ENCODE measurements at places on chromosomes 4 and X.
A peak's percentile ranks its signal among the peaks of the same experiment; 100 is the strongest.

GRCh38 chr4:120007191-120007871, 59.3 kb downstream of the MAD2L1 start:
- no peak for DNase-seq

- no peak for DNase-seq
Observed at GRCh38 chr4:67573193-67573592, 14.7 kb downstream of the STAP1 start.

GRCh38 chrX:71616672-71617529, 1.4 kb downstream of the CXCR3 start:
- no peak for DNase-seq

DNA sequence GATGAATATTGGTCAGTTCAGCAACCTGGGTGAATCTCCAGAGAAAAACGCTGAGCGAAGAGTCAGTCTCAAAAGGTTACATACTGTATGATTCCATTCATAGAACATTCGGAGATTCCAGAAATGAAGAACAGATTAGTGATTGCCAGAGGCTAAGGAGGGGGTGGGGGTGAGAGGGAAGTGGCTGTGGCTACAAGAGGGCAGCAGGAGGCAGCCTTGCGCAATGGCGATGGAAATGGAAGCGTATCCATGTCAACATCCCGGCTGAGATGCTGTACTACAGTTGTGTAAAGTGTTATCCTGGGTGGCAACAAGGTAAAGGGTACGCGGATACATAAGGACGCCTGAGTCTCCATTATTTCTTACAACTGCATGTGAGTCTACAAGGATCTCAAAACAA, 18.0 kb downstream of the LYAR start:
- DNase-seq: no peak

GRCh38 chr4:4759232-4759631, 100.2 kb upstream of the MSX1 start:
- DNase-seq: no peak

GRCh38 chr4:77047037-77047436, 28.8 kb downstream of the CCNI start:
- DNase-seq: no peak

DNA sequence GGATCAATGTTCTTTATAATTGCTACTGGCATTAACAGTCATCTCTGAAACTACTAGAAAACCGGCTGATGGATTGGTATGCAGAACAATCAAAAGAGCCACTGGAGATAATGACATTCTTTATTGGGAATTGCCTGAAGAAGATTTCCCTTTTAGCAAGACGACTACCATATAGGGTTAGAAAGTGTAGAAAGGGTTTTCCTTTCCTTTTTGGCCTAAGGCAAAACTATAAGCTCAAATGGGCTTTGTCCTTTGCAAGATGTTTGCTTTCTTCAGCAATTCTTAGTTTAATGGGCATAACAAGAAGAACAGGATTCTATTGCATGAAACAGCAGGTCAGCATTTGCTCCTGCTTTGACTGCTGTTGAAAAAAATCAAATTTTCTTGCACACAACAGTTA, 214.2 kb upstream of the PCDH10 start:
- no peak for DNase-seq

DNA sequence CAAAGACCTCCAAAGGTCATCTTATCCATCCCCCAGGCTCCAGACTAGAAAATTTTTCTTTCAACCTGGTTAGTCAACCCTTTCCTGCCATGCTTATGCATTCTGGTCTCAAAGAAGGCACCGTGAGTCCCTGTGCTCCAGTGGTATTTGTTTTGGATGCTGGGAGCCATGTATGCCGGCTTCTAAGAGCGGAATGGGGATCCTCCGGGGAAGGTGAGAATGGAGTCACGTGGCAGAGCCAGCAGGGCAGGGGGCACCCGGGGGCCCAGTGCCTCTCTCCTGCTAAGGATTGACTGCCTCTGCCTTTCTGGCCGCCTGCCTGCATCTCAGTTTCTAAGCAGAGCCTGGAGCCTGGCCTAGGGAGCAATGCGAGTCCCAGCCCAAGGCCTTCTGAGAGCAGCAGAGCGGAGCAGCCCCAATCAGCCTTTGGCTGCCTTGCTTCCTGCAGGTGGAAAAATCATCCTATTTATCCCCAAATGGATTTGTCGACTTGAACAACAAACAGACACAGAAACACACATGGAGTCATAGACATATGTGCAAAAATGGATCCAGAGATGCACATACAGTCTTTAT, 141.0 kb downstream of the PJA1 start:
- DNase-seq: no peak

- DNase-seq: no peak
Observed at GRCh38 chrX:1500701-1501624, 36.0 kb downstream of the P2RY8 start.

- DNase-seq: no peak
Observed at GRCh38 chrX:150234126-150234525, 129.0 kb upstream of the MAMLD1 start.

DNA sequence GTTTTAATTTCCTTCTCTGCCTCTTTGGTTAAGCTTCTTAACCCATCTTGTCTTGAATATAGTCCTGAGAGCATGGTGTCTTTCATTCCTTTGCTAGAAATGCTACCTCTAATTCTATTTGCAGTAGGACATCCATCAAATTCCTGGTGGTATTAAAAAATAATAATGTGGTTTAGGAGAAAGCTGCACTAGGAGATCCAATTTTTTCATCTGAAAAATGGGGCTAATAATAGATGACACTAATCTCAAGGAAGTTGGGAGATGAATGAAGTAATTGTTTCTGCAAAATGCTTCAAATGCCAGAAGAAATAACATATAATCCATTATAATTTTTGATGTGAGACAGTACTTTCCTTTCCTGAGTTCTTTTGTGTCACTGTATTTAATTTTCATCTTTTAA, 194.9 kb downstream of the PACRGL start:
- no peak for DNase-seq

DNA sequence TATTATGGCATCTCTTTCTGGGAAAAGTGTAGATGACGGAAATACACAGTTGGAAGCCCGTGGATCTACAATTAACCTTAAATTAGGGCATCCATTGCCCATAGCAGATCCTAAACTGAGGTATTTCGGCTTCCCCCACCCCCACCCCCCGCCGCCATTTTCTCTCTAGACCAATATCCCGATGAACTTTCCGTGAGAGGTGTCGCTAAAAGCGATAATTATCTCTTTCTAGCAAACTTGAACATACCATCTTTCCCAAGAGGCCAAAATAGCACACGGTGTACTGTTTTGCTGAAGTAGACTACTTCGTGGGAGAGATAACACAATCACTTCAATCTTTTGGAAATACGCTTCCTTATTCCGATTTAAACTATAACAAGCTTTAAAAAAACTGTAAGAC, 554 bp downstream of the KLHL15 start:
- no peak for DNase-seq

GRCh38 chr4:55499495-55499894, 47.2 kb downstream of the CLOCK start:
- DNase-seq: no peak

DNA sequence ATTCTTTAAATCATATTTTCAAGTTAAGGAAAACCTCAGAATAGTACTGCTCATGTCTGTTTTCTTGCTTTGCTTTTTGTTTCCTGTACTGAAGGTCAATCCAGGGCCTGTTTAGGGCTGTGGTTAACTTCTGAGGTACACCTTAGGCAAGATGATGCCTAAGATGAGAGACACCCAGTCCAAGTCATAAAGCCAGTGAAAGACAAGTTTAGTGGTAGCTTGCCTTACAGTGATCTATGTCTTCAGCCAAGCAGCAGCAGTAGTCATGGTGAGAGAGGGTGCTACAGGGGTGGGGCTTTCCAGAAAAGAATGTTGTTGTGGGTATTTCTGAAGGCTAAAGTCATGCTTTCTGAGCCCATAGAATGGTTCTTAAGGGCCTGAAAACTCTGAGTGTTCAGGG, 173.7 kb downstream of the VSIG4 start:
- no peak for DNase-seq

- DNase-seq: no peak
Observed at GRCh38 chr4:141761926-141762325, 125.5 kb downstream of the IL15 start.

DNA sequence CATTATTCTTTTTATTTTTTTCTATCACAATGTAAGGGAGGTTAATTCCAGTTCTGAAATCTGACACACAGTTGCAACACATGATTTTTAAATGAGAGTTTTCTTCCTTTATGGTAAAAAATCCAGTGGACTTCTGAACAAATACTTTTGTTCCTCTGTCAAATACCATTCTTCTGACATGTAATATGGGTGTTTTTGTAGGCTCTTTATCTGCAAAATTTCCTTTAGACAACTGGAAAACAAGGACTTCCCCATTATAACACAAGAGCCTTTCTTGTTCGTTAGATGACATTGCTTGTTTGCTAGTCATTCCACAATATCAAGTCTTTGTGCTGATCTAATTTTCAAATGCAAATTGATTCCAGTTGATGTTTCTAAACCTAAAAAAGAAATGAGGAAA, 7.7 kb downstream of the FANCB start:
- peak; percentile 43 for DNase-seq

- no peak for DNase-seq
Observed at GRCh38 chr4:41106081-41106480, 108.3 kb downstream of the APBB2 start.

GRCh38 chr4:158259955-158260575, 49.8 kb downstream of the TMEM144 start:
- DNase-seq: no peak

GRCh38 chr4:32031026-32031425, 1310.9 kb downstream of the PCDH7 start:
- DNase-seq: no peak

DNA sequence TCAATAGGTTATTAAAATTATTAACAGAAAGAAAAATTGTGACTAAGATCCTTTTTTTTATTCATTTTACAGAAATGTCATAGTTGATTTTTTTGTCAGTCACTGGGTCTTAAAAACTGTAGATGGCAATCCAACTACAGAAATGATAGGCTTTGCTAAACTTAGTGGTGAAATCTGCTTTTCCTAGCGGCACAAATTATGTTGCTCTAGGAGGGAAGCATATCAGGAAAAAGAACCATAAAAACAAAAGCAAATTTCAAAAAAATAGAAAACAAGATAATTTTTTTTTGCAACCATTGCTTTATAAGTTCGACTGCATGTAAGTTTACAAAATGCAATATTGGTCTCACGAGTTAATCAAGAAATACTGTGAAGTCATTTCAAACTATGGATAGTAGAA, 443.5 kb upstream of the IGFBP7 start:
- no peak for DNase-seq

DNA sequence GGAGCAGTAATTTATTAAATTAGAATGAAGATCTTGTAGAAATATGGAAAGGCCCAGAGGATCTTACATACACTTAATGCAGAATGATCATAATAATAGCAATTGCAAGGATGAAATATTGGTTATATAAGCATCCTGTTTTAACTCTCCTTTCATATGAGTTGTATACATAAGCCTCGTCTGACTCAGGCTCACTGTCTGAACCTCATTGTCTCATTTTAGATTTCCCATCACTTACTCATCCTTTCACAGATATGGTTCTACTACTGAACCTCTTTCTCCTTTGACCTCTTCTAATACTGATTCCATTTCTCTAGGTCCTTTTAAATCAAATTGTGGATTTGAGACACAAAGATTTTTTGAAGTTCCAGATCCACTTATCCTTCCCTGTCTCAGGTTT, 277.3 kb upstream of the TRPC5 start:
- DNase-seq: no peak

DNA sequence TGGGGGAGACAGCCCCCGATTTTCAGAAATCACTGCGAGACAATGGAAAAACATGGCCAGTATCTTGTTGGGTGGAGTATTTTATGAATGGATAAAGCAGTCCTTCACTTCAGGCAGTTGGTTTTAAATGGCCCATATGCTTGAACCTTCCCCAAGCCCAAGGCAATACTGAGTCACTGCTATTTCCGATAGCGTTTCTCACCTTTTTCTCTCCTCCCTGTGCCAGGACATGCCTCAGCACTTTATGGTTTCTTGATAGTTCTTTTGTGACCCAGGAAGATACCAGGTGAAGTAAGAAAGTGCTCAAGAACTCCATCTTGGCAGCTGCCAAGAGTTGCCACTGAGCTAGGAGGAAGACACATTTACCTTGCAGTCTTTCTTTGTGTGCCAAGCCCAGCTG, 26.8 kb upstream of the ESX1 start:
- DNase-seq: no peak

GRCh38 chr4:8542776-8543525, 37.2 kb upstream of the GPR78 start:
- no peak for DNase-seq

DNA sequence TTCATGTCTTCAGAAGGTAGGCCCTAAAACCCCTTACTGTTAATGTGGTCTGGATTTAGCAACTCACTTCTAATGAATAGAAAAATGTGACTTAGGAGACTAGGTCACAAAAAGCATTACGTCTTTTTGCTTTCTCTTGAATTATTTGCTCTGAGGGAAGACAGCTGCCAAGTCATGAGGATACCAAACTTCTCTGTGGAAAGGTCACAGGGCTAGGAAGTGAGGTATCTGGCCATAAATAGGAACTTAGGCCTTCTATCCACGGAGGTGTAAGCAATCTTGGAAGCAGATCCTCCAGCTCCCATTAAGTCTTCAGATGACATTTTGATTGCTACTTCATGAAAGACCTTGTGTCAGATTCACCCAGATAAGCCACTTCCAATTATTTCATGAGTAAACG, 120.6 kb downstream of the JADE1 start:
- no peak for DNase-seq

Data from midbrain (tissue), 1 donor.